ENCODE measurements at places on chromosomes 3 and 15.

GRCh38 chr3:186220365-186220764 lies 111.5 kb upstream of the ETV5 start:
- peak; percentile 84 for DNase-seq

- peak; percentile 63 for DNase-seq
Measured at GRCh38 chr3:194275291-194275690, 75.8 kb downstream of the CPN2 start.

- no peak for DNase-seq
Measured at GRCh38 chr3:171812811-171813210, 2.5 kb upstream of the PLD1 start.

DNA sequence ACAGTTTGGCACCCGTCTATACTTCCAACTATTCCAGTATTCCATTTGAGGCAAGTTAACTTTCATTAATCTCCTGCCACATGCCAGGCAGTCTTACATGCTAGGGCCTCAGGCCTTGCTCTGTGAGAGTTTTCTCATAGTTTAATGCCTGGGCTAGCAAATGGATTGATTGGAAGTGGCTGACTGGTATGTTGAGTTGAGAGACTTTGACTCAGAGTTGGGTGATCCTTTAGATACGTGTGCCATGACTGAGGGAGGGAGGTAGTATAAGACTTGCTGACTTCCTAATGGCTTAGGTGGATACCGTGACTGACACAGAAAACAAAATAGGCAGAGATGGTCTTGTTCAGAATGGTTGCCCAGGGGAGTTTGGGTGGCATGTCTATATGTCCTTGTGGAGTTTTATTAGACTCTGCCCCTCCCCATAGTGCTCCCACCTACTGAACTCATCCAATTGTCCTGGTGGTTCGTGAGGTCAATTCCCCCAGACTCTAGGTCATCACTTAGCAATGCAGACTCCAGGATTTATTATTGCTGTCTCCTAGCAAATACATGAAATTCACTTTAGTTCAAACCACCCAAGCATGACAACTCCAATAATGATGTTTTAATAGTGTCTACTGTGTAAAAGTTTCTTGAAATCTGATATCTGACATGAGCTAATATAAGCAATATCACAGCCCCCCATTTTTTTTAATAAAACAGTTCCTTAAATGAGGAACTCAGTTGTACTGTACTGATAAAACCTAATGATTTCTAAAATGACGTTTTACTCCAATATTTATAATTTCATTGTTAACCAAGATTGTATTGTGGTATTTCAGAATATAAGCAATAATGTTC lies 413.9 kb upstream of the MDFIC2 start:
- no peak for DNase-seq

- peak; percentile 72 for DNase-seq
Measured at GRCh38 chr3:114213627-114214541, 23.5 kb downstream of the ZNF80 start.

DNA sequence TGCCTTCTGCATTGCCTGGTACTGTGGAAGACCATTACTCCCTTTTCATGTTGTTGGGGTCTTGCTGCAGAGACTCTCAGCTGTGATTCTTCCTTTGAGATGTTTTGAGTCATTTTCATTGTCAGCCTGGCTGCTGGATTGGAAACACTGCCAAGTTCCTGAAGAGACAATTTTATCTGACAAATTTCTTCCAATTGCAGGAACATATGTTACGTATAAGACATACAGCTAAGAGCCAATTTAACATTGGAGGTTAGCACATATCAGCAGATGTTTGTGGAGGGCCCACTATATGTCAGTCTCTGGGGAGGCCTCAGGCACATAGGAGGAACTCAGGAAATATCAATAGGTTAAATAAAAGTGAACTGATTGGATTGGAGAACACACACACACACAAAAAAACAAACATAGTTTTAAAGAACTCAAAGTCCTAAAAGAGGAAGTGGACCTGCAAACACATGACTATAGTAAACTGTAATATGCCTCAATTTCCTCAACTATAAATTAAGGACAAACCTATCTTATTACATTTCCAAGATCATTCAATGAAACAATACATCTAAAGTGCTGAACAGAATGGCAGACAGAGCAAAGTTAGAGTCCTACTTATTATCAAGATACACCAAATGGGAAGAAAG lies 172.3 kb downstream of the MYRIP start:
- DNase-seq, result no peak

DNA sequence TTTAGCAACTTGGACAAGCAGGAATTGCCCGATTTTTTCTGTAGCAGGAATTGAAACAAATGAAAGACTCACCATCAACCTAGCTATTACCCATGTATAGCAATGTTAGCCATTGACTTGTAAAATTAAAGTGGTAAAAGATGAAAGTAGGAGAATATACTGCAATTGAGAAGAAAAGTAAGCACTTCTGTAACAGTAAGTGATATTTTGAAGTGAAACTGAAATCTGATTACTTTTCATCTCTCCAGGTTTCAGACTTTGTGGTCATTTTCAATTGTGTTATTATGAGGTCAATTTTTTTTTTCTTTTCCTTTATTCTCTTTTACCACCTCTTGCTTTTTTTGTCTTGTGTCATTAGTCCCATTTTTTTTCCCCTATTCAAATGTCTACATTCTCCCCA lies 1078.2 kb downstream of the ZPLD1 start:
- DNase-seq, result no peak

DNA sequence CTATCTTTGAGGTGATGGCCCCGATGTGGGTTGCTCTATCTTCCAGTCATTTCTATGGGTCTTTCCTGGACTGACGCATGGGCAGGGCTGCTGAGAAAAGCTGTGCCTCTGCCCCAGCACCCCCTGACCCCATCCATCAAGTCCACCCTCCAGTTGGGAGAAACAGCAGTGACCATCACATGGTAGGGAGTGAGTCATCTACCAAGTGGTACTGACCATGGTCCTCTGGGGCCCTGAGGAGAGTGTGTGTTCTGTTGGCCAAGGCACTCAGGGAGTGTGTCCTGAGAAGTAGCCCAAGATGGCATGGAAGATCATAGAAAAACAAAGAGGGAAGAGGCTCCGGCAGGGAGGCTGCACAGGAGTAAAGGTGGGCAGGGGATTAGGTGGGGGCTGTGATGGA lies 1.6 kb upstream of the DNAH1 start:
- DNase-seq, result no peak

DNA sequence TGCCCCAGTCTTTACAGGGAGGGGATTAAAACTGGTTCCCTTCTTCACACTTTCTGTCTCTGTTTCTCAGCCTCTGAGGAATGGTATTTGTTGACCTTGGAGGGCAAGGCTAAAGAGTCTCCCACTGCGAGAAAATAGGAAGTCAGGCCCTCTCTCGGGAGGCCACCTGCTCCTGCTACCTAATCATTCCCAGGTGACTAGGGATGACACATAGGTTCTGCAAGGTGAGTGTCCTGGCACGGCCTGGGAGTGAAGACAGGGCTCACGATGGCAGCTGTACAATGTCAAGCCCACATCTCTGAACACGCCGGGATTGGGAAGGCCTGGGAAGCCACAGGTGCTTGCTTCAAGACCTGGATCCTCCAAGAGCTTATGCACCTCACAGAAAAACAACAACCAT lies 314.2 kb downstream of the NTRK3 start:
- DNase-seq, result peak; percentile 84

DNA sequence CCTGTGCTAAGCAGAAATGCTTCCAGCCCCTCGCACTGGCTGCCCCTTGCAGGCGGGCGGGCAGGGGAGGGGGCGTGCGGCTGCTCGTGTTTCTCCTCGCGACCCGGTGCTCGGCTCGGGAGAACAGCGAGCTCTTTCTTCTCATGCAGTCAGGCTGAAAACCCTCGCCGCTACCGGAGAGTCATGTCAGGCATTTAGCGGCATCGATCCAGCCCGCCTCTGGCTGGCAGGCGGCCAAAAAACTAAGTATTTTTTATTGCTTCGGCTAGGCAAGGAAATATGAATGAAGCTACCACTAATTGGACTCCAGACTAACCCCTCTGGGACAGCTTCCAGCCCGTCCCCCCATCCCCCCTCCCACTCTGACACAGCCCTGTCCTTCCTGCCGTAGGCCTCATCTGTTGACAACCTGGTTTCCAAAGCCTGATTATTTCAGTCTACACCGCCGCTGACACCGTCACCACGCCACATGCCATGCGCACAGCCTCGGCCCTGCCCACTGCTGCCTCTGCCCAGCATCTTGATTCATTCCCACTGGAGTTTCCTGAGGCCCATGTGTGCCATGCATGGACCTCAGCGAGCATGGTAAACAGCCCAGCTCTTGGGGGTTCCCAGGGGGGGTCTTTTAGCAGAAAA lies 35.3 kb downstream of the TLE3 start:
- no peak for DNase-seq

DNA sequence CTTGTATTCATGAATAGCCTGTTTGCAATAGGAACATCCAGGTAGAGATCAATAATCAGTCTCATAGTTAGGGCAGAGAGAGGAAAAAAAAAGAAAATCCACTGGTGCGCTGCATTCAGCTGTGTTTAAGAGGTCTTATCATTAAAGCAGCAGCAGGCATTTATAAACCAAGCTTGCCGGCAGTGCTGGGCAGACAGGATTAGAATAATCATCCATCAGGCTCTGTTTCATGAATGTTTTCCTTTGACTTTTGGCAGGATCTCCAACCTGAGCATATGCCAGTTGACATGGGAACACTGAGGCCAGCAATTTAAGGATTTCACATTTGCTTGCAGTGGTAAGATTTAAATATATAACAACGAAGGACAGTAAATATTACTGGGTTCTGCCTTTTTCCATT lies 305.2 kb upstream of the SEMA6D start:
- DNase-seq, result no peak

GRCh38 chr3:20022954-20023622 lies 11.0 kb upstream of the PP2D1 start:
- no peak for DNase-seq

DNA sequence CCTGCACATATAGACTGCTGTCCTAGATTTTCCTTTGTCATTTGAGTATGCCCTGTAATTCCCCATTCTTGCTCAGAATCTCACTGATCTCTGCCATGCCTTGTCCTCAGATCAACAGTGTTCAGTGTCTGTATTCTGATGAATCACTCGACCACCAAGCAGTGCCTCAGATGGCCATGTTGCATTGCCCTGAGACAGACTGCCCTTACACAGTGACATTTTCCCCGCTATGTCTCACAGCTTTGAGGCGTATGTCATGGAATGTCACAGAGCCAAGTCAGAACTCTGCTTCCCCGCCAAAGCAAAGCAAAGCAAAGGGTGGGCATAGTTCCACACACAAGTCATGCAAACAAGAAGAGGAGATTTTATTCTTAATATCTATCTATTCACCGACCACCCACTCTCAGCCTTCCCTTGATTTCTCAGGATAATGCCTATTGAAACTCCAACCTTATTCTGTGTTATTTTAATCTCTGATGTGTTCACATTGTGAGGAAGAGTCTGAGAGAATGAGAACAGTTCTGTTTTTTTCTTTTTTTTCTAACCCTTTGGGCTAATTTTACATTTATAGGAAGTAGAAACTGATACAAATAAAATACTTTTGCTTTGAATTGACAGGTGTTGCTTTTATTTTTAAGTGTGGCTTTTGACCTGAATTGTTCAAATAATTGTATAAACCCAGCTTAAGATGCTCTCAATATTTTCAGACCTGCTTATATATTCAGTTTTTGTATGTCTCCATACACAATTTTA lies 16.9 kb upstream of the PSMD6 start:
- peak; percentile 83 for DNase-seq

DNA sequence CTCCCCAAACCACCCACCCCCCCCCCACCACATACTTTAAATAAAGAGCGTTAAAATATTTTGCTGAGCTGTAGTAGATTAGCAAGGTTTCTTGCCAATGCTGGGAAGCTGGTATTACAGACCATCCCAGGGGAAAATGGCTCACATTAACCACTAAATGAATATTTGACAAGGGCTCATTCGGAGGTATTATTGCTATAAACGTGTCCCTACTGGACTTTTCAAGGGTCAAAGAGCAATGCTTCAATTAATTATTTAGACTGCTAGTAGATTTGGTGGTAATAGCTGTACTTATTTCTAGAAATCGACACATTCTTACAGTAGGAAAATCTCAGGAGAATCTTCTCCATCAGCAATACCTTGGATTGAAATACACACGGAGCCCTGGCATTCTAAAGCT lies 5.2 kb downstream of the SOX2 start:
- no peak for DNase-seq

DNA sequence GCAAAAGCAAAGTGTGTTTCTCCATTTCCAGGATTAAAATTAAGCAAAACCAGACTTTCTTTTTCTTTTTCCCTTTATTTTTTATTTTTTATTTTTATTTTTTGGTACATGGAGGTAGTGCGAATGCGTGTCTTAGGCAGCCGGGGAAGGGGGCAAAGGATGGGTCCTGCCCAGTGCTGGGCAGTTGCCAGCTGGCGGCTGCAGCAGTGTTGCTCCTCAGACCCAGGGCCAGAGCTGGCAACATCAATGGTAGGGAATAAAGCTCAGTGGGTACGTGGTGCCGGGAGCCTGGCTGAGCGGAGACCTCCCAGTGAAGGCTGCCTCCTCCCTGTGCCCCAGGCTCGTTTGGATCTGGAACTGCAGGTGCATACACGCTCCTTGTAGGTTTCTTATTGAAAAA lies 46.3 kb downstream of the POLR2M start:
- DNase-seq, result no peak

DNA sequence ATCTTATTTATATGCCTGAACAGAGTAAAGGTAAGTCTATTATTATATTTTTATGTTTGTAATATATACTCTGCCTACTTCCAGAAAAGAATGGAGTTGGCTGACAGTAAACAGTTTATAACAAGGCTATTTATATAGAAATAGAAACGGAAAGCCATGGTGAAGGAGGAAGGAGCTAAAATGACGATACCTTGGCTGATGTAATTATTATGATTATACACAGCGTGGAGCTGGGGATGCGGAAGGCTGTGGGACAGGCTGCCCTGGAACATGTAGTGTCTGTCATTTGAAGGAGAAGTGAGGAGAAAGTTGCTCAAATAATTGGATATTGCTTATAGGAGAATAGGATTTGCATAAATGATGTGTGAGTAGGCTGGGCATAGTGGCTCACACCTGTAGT lies 37.8 kb downstream of the CEMIP start:
- no peak for DNase-seq

- peak; percentile 20 for DNase-seq
Measured at GRCh38 chr15:81084716-81085115, 49.4 kb upstream of the CFAP161 start.

GRCh38 chr3:48919215-48920138 lies 835 bp downstream of the ARIH2 start:
- DNase-seq, result peak; percentile 62

DNA sequence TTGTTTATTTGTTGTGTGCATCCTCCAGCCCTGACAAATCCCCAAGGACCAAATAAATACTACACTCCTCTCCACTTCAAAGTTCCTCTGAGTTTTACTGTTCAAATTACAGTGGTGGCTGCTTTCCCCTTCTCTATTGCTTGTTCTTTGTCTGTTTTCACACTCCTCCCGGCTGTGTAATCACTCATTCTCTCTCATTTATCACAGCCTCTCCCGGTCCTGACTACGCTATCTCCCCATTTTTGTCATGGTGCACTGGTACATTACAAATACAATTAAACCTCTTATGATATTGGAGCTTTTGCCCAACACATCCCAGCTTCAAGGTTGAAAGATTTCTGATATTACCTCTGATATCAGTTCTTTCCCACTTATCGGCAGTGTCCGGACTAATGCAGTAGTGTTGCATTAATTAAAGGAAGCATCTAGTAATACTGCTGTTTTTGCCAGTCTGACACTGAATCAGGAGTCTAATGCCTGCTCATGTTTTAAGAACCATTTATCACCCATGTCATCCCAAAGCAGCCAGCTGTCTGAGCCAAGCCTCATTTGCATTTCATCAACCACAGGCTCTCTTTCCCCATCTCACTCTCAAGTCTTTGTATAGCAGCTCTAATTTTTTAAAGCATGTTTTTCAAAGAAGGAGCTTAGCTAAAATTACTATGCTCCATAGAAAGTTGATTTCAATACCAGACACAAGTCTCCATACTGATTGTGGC lies 740.5 kb downstream of the ROBO2 start:
- no peak for DNase-seq

- peak; percentile 68 for DNase-seq
Measured at GRCh38 chr15:47587940-47588802, 129.1 kb upstream of the SEMA6D start.
